Neural progenitor cell (in vitro differentiated cells): ENCODE measurements at places on chromosomes 13 and 19. TPM values are rescaled to one million over a fixed set of nuclear protein-coding genes. Genes with fewer than 3 reads are reported as not detected.

- peaks cover 18% of the 10 kb centered on the region for H3K36me3 ChIP-seq
- H3K4me1 ChIP-seq, result no peaks in the 10 kb centered on the region
- no peak overlapping the region for H3K27ac ChIP-seq
- H3K4me3 ChIP-seq, result no peak overlapping the region
- no peak for DNase-seq
These were observed 199.3 kb downstream of the KCNRG start for GRCh38 chr13:50214514-50214913.

GRCh38 chr19:48645620-48646000, 377 bp downstream of the CA11 start:
- H3K4me3 ChIP-seq, result peak overlapping the region; percentile 71
- H3K27me3 ChIP-seq, result no peaks in the 10 kb centered on the region
- peak overlapping the region; percentile 81 for H3K27ac ChIP-seq
- DNase-seq, result peak; percentile 70
- H3K36me3 ChIP-seq, result no peaks in the 10 kb centered on the region
- H3K4me1 ChIP-seq, result peaks cover 5% of the 10 kb centered on the region

- no peaks in the 10 kb centered on the region for H3K27me3 ChIP-seq
- no peaks in the 10 kb centered on the region for H3K36me3 ChIP-seq
- DNase-seq, result peak; percentile 7
- no peak overlapping the region for H3K27ac ChIP-seq
- no peak overlapping the region for H3K4me3 ChIP-seq
- H3K4me1 ChIP-seq, result peaks cover 10% of the 10 kb centered on the region
These were observed 1192.2 kb downstream of the UQCRFS1 start for GRCh38 chr19:28020619-28021258.

GRCh38 chr19:28836421-28836820, 376.5 kb downstream of the UQCRFS1 start:
- H3K27ac ChIP-seq, result no peak overlapping the region

GRCh38 chr19:40797166-40797962, 1.6 kb upstream of the EGLN2 start:
- no peaks in the 10 kb centered on the region for H3K36me3 ChIP-seq
- no peak for DNase-seq
- H3K4me1 ChIP-seq, result peaks cover 17% of the 10 kb centered on the region
- H3K27ac ChIP-seq, result no peak overlapping the region

Gene UBE2M
- 59.3 and 73.3 TPM in 2 replicates for total RNA-seq

GRCh38 chr19:41922585-41922984, 5.7 kb downstream of the ERFL start:
- no peak for DNase-seq
- H3K4me1 ChIP-seq, result no peaks in the 10 kb centered on the region
- H3K27me3 ChIP-seq, result peaks cover 98% of the 10 kb centered on the region
- H3K36me3 ChIP-seq, result no peaks in the 10 kb centered on the region
- no peak overlapping the region for H3K27ac ChIP-seq
